Activated CD8-positive, alpha-beta memory T cell treated with anti-CD3 and anti-CD28 coated beads for 4 hours (primary cell): ENCODE measurements at places on chromosomes 3 and 15.

DNA sequence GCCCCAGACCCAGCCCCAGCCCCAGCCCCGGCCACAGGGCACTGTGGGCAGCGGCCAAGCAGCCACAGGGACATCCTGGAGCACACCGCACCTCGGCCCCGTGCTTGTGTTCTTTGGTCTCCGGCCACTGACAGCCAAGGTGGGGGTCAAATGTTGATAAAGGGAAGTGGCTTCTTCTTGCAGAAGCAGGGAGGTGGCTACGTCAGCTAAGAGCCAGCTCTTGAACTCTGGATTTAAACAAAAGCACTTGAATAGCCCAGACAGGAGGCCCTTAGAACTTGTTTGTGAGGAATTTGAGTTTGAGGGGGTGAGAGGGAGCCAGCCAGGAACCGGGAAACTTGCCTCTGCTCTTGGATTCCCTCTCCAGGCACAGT is 135.8 kb upstream of the ABHD17C start:
- DNase-seq, result no peak

- no peak for DNase-seq
Observed at GRCh38 chr3:145533696-145534095, 627.3 kb downstream of the PLOD2 start.

GRCh38 chr3:124282751-124283651 is 291.1 kb upstream of the ROPN1 start:
- no peak for DNase-seq

DNA sequence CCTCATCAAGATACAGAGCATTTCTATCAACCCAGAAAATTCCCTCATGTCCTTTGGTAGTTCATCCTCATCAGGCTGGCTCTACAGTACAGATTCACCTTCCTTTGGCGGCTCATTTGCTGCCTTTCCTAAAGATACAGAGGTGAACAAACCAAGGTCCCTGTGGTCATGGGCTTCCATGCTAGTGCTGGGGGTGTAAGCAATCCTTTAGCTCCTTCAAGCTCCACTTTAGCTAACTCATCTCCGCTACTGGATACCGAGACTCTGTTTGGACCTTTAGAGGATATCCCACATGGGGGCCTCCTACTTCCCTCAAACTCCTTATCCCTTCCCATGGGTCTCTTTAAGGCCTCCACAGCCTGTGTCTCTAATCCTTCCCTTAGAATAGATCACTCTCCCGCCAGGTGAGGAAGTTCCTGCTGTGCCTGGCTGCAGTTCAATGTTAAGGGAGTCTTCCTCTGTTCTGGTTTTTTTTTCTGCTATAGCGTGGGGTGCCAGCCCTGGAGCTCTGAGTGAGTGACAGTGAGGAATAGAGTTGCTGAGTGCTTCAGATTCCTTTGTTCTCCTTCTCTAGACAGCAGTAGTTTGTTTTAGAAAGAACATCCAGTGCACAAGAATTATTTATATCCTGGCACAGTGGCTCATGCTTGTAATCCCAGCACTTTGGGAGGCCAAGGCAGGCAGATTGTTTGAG is 30.7 kb downstream of the CLEC3B start:
- DNase-seq, result no peak

GRCh38 chr15:69299943-69300588 is 1.4 kb downstream of the PAQR5 start:
- DNase-seq, result no peak

DNA sequence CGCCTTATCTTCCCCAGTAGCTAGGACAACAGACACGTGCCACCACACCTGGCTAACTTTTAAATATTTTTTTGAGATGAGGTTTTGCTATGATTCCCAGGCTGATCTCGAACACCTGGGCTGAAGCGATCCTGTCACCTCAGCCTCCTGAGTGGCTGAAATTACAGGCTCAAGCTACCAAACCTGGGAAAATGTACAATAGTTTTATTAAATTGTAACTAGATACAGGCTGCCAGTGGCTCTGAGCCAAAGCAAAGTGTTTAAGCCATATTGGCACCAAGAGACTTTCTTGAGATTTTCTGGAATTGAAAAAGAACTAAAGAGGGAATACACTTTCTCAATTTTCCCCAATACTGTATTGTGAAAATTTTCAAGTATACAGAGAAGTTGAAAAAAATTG is 204.3 kb downstream of the SUCLG2 start:
- no peak for DNase-seq

GRCh38 chr3:143067201-143067600 is 52.4 kb upstream of the CHST2 start:
- DNase-seq, result no peak
